ENCODE measurements at places on chromosomes 12 and 14.

DNA sequence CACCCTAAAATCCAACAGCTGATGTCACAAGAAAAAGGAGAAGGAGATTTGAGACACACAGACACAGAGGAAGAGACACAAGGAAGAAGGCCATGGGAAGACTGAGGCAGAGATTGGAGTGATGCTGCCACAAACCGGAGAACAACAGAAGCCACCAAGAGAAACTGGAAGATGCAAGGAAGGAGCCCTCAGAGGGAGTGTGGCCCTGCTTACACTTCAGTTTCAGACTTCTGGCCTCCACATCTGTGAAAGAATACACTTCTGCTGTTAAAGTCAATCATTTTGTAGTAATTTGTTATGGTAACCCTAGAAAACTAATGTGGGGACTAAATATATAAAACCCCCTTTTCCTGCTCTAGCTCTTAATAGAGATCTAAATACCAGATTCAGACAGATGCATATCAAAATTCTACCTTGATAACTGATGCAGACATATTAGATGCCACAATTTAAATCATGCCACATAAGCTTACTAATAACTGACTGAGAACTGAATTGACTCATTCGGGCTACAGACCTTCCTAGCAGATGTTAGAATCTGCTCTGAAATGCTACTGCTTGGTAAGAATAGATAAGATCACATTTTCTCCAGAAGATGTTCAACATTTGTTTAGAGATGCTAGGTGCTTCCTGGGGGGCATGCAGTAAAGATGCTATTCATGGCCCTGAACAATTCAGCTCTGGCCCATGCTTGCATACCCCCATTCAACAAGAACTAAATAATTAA, 113.1 kb upstream of the CCND2 start:
- no peak for DNase-seq

GRCh38 chr14:38951451-38951850, 151.6 kb downstream of the SEC23A start:
- no peak for DNase-seq

DNA sequence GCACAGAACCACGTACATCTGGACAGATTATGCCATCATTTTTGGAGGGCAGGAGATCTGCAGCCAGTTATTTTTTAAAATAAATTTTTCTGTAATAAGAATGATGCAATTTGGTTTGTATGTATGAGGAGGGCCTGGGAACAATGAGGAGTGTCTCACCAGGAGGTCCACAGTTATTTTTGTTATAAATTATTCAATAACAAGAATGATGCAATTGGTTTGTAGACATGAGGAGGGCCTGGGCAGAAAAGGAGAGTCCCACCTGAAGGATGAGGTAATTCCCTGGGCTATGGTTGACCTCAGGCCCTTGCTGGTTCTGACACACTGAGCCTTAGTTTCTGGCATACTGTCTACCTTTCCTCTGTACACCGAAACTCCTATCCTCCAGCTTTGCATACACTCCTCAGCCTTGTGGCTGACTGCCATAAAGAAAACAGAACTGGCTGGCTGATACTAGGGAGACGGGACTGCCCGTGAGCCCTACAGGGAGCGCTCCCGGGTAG, 9.0 kb upstream of the DCD start:
- no peak for DNase-seq

GRCh38 chr14:101761881-101762529, 496 bp downstream of the PPP2R5C start:
- no peak for DNase-seq

GRCh38 chr12:119694111-119694510, 26.2 kb downstream of the PRKAB1 start:
- DNase-seq: no peak

DNA sequence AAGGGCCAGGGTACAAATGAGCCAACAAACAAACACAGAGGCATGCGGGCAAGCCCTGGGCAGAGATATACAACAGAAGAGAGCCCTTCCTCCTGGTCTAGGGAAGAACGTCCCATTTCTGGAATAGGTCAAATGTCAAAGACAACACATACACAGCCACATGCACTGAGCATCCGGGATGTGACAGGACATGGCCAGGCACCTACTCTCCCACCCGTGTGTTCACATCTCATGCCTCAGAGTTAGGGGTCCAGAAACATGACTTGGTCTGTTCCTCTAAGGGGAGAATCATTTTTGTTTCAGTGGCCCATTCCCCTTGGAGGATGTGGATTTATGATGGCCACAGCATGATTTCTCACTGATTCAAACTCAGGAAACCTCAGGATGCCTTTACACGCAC, 801 bp upstream of the ASB2 start:
- DNase-seq: no peak

GRCh38 chr12:52667931-52668330, 12.3 kb downstream of the KRT1 start:
- no peak for DNase-seq
